Renal cortex interstitium (tissue), 15 donors: ENCODE measurements at places on chromosomes 7 and 10. TPM values are rescaled to one million over a fixed set of nuclear protein-coding genes. Genes with fewer than 3 reads are reported as not detected.

Gene FAM25G
- polyA plus RNA-seq, result not detected

Gene ECD
- polyA plus RNA-seq, result 40.3 TPM

Gene GBX1
- not detected for polyA plus RNA-seq

Gene CLDN3
- 23.9 TPM for polyA plus RNA-seq

Gene GET4
- 46.5 TPM for polyA plus RNA-seq

Gene ASB15
- 1.7 TPM for polyA plus RNA-seq

Gene CPED1
- polyA plus RNA-seq, result 37.1 TPM

Gene SMKR1
- polyA plus RNA-seq, result 2.4 TPM

Gene OR9A2
- not detected for polyA plus RNA-seq

Gene HECW1
- polyA plus RNA-seq, result 6.6 TPM

Gene CYREN
- 70.3 TPM for polyA plus RNA-seq

Gene GCK
- 3.0 TPM for polyA plus RNA-seq

Gene ODAD2
- polyA plus RNA-seq, result 0.73 TPM

Gene CRYGN
- polyA plus RNA-seq, result 3.5 TPM

Gene LEP
- polyA plus RNA-seq, result 0.76 TPM

Gene CNTNAP2
- 29.3 TPM for polyA plus RNA-seq

Gene IDI2
- not detected for polyA plus RNA-seq

Gene CPN1
- polyA plus RNA-seq, result 3.1 TPM

Gene EFCAB10
- 2.2 TPM for polyA plus RNA-seq

Gene LDB3
- 1.9 TPM for polyA plus RNA-seq

Gene FKBP6
- polyA plus RNA-seq, result 0.26 TPM

Gene PLEKHS1
- 0.15 TPM for polyA plus RNA-seq

Gene HOXA5
- 71.1 TPM for polyA plus RNA-seq

Gene RBP3
- polyA plus RNA-seq, result 0.16 TPM

Gene CFAP69
- polyA plus RNA-seq, result 12.6 TPM

Gene NUTM2D
- 11.3 TPM for polyA plus RNA-seq

Gene AP3M1
- polyA plus RNA-seq, result 52.8 TPM

Gene VSTM2A
- polyA plus RNA-seq, result 2.3 TPM

Gene TUBAL3
- 0.06 TPM for polyA plus RNA-seq

Gene CYP26A1
- polyA plus RNA-seq, result not detected

Gene EVX1
- not detected for polyA plus RNA-seq

Gene TAS2R5
- 3.0 TPM for polyA plus RNA-seq

Gene USP54
- 45.7 TPM for polyA plus RNA-seq

Gene LHFPL3
- 5.6 TPM for polyA plus RNA-seq

Gene FGFBP3
- polyA plus RNA-seq, result 3.6 TPM

Gene ANXA8L1
- polyA plus RNA-seq, result 0.09 TPM

Gene SUV39H2
- 24.2 TPM for polyA plus RNA-seq

Gene TUBB8
- 0.67 TPM for polyA plus RNA-seq

Gene TMEM72
- polyA plus RNA-seq, result 59.2 TPM

Gene ZNF518A
- 34.3 TPM for polyA plus RNA-seq

Gene GATA3
- 78.2 TPM for polyA plus RNA-seq

Gene CHRM2
- 2.9 TPM for polyA plus RNA-seq

Gene CCSER2
- polyA plus RNA-seq, result 28.6 TPM

Gene PNLIPRP2
- polyA plus RNA-seq, result 0.10 TPM

Gene ACHE
- 6.7 TPM for polyA plus RNA-seq

Gene CAMK2B
- 1.7 TPM for polyA plus RNA-seq

Gene SKIDA1
- 13.0 TPM for polyA plus RNA-seq

Gene SLC13A1
- polyA plus RNA-seq, result 26.2 TPM

Gene CALCR
- 0.82 TPM for polyA plus RNA-seq

Gene TFEC
- 37.6 TPM for polyA plus RNA-seq

Gene ZNF239
- polyA plus RNA-seq, result 15.5 TPM
